AG08395 (cell line): ENCODE measurements at places on chromosomes 12 and 14.

DNA sequence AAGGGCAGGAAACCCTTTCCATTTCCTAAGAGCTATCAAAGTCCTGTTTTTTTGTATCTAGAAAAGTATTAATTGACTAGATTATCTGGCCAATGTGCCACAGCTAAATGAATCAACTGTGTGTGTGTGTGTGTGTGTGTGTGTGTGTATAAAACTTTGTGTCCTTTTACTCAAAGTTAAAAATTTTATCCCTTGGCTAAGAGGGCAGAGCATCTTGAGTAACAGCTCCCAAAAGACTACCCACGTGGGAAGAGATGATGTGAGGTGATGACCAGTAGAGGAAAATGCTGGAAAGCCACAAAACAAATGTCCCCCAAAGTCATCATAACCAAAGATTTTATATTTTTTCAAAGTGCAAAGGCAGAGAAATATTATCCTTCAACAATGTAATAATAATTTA is 90.3 kb downstream of the FAR2 start:
- no peak for DNase-seq

GRCh38 chr14:100305324-100306100 is 732 bp downstream of the SLC25A29 start:
- no peak for DNase-seq

GRCh38 chr12:101931498-101932326 is 54.3 kb downstream of the DRAM1 start:
- no peak for DNase-seq

DNA sequence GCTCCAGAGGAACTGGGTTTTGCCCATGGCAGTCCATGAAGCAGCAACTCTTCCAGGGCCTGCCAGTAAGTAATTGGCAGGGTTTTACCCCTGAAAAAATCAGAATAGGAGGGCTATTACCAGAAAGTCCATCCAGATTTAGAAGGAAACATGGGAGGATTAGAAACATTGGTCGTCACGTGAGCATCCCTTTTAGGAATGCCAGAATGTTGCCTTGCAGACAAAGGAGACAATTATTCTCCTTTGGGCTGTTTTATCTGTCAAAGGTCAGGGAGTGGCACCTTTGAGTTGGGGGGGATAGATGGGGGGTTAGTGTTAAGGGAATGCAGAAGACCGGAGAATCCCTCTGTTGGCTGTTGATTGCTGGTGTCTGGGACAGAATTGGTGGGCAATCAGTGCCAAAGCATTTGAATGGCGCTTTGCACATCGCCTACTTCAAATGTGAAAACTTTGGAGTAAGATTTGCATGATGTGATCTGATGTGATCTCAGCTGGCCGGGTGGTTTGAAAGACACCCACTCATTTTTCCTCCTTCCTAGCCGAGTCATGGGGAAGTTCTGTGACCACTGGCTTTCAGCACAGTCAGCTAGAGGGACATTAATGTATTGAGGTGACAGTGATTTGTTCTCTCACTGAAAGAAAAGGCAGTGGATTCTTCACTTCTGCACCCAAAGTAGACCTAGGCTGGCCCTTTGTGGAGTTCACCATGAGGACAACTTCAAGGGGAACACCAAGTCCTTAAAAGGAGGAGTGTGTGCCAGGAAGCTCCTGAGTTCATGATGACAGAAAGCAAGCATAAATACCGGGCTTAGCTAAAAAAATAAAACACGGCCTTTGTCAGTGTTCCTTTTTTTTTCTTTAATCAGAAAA is 31.4 kb downstream of the FLVCR2 start:
- no peak for DNase-seq

GRCh38 chr12:79645235-79645630 is 45.5 kb downstream of the PAWR start:
- no peak for DNase-seq

DNA sequence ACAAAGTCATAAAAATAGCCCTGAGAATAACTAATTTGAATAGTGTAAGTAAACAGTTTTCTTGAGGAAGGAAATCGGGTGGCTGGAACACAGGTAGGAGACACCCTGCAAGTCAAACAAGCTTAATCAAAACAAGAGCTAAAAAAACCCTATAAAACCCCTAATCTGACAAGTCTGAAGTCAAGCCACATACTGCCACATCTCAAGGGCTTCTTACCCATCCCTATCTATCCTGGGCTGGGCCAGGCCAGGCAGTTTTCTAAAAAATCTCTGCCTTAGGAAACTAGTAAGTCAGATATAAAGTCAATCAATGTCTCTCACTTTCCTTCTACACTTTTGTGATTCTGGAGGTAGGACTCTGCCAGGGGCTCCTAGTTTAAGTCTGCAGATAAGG is 15.3 kb downstream of the UBE2N start:
- DNase-seq, result no peak

GRCh38 chr12:67498991-67499390 is 149.6 kb upstream of the DYRK2 start:
- DNase-seq, result no peak

DNA sequence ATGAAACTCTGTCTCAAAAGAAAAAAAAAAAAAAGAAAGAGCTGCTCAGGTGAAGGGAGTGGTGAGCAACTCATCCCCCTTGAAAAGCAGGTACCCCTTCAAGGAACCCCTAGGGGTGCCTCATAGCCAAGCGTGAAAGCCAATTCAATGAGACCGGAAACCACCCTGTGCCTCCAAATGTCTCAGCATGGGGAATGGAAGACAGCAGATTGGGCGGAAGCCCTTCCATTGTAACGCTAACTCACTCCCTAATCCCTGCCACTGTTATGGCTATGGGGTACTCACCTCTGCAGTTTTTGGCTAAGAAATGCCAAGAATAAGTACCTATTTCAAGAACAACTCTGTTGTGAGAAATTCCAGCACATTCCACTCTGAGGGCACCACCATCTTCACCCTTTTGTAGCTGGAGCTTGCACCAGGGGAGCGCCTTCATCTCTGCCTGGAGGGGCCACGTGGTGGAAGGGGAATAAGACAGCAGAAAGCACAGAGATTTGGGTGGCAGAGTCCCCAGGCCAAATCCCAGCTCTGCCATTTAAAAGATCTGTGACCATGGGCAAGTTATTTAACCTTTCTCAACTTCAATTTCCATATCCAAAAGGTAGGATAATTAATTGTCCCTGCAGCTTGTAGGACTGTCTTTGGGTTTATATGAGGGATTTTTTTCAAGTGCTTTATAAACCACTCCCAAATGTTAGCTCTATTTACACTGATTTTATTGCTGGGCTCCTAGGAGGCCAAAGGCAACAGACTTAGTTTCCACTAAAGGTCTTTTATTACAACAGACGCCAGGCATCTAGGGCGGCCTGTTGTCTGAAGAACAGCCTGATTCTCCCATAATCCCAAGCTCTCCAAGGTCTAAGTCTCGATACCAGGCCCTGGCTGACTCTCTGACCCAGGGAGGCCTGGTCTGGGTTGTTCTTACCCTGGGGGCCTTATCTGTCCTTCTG is 63.9 kb downstream of the ITPK1 start:
- no peak for DNase-seq

- DNase-seq, result no peak
Observed at GRCh38 chr12:16586350-16587109, 19.4 kb downstream of the LMO3 start.

GRCh38 chr12:18492372-18493025 is 231.2 kb downstream of the PIK3C2G start:
- DNase-seq, result peak; percentile 5

- DNase-seq, result no peak
Observed at GRCh38 chr12:49902399-49903350, 1.0 kb downstream of the FAIM2 start.

DNA sequence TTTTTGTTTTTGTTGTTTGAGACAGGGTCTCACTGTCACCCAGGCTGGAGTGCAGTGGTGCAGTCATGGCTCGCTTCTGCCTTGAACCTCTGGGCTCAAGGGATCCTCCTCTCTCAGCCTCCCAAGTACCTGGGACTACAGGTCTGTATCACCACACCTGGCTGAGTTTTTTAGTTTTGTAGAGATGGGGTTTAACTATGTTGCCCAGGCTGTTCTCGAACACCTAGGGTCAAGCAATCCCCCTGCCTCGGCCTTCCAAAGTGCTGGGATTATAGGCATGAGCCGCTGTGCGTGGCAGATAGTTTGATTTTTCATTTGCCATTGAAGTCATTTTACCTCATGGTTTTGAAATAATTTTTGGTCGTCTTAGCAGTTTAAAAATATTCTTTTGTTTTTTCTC is 94.3 kb upstream of the EIF5 start:
- no peak for DNase-seq

- DNase-seq, result no peak
Observed at GRCh38 chr14:83899706-83900105, 1630.2 kb upstream of the FLRT2 start.

- no peak for DNase-seq
Observed at GRCh38 chr12:27560126-27560525, 36.1 kb downstream of the PPFIBP1 start.
